ENCODE measurements at places on chromosomes 7 and 10. TPM values are rescaled to one million over a fixed set of nuclear protein-coding genes. Genes with fewer than 3 reads are reported as not detected.

Gene TMEM176B
- 14.4 TPM for polyA plus RNA-seq

Gene CH25H
- 0.35 TPM for polyA plus RNA-seq

Gene THNSL1
- polyA plus RNA-seq: 6.0 TPM

Gene TIMM23B
- polyA plus RNA-seq: 15.4 TPM

Gene NUTM2D
- polyA plus RNA-seq: 7.2 TPM
